ENCODE measurements at places on chromosomes 4 and X.

DNA sequence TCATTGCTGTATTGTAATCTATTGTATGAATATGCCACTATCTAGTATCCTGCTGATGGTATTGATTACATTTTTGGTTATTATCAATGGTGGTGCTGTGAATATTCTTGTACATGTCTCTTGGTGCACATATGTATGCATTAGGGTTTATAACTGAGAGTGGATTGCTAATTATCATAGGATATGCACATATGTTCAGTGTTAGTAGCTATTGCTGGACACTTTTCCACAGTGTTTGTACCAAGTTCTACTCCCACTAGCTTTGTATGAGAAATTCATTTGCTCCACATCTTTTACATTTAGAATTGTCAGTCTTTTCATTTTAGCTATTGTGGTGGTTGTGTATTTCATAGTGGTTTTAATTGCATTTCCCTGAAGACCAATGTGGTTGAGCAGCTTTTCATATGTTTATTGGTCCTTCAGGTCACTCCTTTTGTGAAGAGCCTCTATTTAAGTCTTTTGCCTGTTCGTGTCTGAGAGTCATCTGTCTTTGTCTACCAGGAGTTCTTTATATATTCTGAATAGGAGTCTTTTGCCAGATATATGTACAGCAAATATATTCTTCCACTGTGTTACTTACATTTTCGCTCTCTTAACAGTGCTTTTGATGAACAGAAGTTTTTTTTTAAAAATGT lies 87.1 kb downstream of the TBC1D19 start:
- DNase-seq: no peak

DNA sequence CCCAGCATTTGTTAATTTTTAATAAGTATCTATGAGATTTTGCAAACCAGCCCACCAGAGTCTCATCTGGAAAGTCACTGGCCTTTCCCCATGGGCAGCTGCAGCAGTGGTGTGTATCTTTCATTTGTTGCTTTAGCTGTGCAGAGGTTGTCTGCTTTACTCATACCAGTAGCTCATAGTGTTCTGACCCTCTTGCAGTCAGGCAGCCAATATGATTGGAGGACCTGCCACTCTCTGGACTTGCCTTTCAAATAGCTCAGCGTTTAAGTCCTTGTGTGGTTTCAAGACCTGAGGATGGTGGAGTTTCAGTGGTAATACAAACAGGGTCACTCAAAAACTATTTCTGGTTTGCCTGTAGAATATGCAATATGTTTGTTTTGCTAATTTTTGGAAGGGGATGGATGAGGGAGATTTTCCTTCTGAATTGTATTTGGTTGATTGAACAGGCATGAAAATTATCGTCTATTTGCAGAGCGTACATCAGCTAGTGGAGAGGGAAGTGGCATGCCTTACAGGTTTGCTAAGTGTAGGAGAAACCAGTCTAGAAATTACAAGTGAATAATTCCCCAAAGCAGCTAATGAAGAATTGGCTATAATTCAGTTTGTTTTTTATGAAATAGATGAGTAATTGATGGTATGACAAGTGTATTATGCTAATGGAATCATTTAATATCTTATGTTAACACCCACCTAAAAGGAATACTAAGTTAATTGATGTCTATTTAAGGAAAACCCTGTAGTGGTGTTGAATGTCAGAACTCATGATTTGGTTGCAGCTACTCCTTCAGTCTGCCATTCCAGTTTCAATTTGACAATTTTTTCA lies 8.9 kb downstream of the POLA1 start:
- no peak for DNase-seq

GRCh38 chr4:153204247-153204671 lies at the start of gene TRIM2:
TSS of gene TRIM2 (plus strand) at chr4:153204443. CDS start at chr4:153204531, 88 bp downstream.
- DNase-seq: peak; percentile 72

DNA sequence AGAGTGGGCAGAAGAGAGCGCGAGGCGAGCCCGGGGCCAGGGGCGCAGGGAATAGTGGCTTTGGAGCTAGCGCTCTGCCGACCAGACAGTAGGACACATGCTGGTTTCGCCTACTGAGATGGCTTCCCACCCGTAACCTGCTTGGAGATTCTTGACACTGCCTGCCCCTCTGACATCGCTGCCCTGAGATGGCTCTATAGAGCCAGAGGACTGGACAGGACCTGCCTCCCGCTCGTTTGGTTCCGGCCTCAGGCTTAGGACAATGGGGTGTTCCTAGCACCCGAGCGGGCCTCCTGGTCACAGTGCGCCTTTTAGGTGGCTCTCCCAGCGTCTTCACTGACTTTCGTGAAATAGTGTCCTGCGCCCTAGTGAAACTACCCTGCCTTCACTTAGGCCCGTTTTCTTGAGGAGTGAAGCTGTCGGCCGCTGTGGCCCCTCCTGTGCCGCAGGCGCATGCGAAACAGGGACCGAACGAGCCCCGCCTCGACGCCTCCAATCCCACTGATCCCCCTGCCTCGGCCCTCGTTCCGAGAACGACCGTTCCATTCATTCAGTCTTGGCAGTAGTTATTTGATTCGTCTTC lies 608 bp downstream of the TAF1 start:
- peak; percentile 38 for DNase-seq

DNA sequence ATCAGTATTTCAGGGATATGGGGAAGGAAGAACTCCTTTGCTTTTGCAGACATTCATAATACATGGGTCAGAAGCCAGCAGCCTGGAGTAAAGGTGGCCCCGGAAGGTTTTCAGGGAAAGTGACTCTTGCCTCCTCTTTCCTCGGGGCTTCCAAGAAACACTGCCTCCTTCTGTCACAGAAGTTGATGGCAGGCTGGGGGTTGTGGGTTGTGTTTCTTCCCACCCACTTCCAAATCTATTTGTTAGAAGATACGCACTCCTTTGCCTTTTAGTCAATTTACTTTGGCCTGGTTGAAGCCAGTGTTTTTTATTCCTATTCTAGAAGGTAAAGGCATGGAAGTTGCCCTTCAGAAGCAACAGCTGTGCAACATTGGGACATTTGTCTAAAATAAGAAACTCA lies 19.7 kb downstream of the KIT start:
- no peak for DNase-seq

GRCh38 chr4:84895283-84895682 lies 71.2 kb downstream of the WDFY3 start:
- no peak for DNase-seq

GRCh38 chr4:183434264-183434663 lies 10.2 kb upstream of the CDKN2AIP start:
- no peak for DNase-seq

GRCh38 chr4:110064934-110065333 lies 133.5 kb downstream of the ELOVL6 start:
- no peak for DNase-seq

GRCh38 chr4:69458184-69458826 lies 37.4 kb downstream of the UGT2B4 start:
- no peak for DNase-seq

GRCh38 chr4:54625391-54625790 lies 32.4 kb upstream of the KIT start:
- DNase-seq: no peak

- no peak for DNase-seq
These were observed 73.9 kb downstream of the ARHGAP6 start for GRCh38 chrX:11591723-11592346.

GRCh38 chr4:2731907-2732317 lies 24.2 kb downstream of the TNIP2 start:
- DNase-seq: no peak

DNA sequence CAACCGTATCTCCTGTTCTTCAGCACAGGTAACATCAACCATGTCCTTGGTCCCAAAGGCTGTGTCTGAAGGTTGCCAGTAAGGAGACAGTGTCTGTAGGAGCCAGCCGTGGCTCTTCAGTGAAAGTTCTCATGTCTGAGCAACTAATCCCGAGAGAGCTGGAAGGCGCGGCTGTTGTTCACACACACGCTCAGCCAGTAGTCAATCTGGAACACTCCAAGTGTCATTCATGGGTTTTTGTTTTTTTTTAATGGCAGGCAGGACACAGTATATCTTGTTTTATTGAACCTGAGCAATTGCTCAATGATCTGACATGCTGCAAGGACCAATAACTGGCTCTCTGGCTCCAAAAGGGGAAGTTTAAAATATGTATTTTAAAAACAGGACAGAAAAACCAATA lies 48.4 kb upstream of the MAP3K15 start:
- peak; percentile 38 for DNase-seq

DNA sequence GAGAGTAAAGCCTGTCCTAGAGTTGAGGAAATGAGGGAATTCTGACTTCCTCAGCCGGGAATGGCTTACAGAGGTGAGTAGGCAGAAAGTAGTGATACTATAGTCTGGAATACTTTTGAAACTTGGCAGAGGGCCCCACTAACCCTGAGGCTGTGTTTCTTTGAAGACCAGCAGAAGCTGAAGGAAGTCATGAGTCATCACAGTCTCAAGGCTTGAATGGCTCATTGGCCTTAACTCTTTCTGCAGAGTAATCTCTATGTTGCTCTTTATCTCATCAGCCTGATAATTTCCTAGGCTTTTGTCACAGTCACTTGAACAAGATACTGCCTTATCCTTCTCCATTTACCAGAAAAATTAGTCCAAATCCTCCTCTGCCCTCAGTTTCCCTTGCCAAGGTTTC lies 80.8 kb downstream of the ANKRD50 start:
- DNase-seq: peak; percentile 73

DNA sequence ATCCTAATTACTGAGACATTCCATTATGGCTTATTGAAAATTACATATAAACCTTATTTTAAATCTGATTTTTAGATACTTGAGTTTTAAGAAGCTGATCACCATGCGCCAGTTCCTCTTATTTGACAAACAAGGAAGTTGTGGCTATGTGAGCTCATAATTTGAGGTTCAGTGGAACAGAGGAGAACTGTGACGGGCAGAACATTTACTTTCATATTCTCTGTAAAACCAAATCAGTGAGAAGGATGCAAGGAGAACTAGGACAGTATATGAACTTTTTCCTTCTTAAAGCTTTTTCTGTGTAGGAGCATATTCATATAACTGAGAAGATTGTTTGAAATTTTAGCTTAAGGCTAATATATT lies 25.3 kb downstream of the STIM2 start:
- DNase-seq: no peak

- no peak for DNase-seq
These were observed at the start of gene SLC2A9 for GRCh38 chr4:10020871-10021652. TSS of gene SLC2A9 (minus strand) at chr4:10021497. CDS start at chr4:10021429, 68 bp downstream.
